Inflammatory macrophage (primary cell): ENCODE measurements at places on chromosomes 1 and 21.
A peak's percentile ranks its signal among the peaks of the same experiment; 100 is the strongest.

DNA sequence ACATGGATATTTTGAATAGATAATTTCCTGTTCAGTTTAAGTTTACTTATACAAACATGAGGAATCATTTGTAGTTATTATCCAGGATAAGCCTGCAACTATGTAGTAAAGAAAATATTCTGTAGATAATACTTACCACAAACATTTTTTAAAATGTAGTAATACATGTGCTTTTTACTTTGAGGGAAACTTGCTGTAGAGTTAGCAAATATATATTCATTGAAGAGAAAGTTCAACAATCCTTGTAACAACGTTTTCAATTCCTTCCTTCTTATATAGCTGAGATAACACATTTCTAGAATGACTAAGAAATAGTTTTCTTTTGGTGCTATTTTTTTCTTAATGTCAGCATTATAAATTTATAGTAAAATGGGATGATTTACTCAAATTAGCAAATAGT is 664.6 kb upstream of the ADAMTS5 start:
- no peak for DNase-seq

- no peak for DNase-seq
These were observed 406 bp downstream of the NME7 start for GRCh38 chr1:169367096-169367685.

GRCh38 chr1:117659550-117660270 is 53.9 kb downstream of the TENT5C start:
- DNase-seq = no peak

GRCh38 chr1:7097938-7098592 is 312.8 kb downstream of the CAMTA1 start:
- no peak for DNase-seq

- DNase-seq = no peak
These were observed 79.5 kb upstream of the SIPA1L2 start for GRCh38 chr1:232709386-232709785.

GRCh38 chr1:7588457-7588827 is 182.7 kb upstream of the VAMP3 start:
- DNase-seq = no peak

- DNase-seq = no peak
These were observed 38.9 kb upstream of the TARDBP start for GRCh38 chr1:10973552-10973951.

DNA sequence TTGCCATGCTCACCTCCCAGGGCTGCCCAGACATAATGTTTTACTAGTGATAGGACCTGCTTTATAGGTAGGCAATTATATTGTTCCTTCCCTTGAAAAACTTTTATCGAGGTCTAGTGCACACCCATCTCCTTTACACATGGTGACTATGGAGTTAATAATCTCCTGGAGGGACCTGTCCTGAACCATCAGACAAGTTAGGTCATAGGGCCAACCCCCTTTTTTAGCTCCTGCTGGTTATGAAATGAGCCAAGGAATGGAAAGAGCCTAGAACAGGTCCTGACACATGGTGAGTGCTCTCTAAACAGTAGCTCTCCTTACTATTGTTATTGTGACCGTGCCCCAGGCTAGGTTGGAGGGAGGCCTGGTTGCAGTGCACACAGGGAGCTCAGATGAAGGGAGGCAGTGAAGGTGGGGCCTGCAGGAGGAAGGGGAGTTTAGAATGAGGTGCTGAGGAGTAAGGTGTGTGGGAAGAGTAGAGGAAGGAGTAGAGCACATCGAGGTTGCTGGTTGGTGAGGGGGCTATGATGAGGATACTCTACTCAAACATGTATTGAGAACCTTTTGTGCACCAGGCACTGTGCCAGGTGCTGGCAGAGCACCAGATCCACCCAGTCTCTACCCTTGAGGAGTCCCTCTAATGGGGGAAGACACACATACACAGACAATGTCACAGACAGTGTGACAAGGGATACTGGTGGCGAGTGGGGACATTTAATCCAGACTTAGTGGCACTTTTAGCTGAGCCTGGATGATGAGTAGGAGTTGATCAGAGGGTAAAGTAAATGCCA is 14.1 kb upstream of the LMNA start:
- DNase-seq = no peak

- DNase-seq = no peak
These were observed 5.9 kb downstream of the TRAPPC3 start for GRCh38 chr1:36143424-36143823.

DNA sequence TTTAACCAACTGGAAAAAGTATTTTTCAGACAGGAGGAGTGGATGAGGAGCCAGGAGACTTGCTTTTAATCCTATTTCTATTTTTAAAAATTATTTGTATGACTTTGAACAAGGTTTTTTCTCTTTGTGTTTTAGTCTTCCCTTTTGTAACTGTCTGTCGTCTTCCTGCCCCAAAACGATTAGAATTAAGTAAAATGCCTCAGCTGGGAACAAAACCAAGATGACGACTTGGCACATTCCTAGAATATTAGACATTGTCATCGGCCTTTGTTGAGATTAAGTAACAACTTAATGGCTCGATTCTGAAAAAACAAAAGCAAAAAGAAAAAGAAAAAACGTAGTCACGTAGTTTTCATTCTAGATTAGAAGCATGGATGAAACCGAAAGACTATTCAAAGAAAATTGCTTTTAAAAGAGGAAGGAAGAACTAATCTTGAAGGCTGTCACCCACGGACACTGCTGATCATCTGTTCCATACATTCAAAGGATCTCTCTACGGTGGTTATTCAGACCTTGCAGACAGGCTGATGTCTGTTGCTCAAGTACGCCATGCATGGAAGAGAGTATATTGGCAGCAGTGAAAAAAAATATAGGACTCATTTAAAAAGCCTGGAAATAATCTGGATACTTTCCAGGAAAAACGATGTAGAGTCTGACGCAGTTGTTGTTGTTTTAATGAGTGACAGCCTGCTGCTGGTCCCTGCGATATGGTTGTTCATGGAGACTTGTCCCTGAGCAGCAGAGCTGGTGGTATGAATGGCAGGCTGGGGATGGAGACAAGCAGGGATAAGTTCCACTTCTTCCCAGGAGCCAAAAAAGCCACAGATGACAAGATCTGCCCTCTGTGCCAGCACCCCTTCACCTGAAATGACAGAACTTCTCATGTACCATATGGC is 16.8 kb downstream of the GNG4 start:
- peak; percentile 49 for DNase-seq

- peak; percentile 54 for DNase-seq
These were observed 8.9 kb upstream of the CTSE start for GRCh38 chr1:206032380-206033140.

- DNase-seq = peak; percentile 34
These were observed 70.0 kb downstream of the CLCA4 start for GRCh38 chr1:86616871-86617270.

DNA sequence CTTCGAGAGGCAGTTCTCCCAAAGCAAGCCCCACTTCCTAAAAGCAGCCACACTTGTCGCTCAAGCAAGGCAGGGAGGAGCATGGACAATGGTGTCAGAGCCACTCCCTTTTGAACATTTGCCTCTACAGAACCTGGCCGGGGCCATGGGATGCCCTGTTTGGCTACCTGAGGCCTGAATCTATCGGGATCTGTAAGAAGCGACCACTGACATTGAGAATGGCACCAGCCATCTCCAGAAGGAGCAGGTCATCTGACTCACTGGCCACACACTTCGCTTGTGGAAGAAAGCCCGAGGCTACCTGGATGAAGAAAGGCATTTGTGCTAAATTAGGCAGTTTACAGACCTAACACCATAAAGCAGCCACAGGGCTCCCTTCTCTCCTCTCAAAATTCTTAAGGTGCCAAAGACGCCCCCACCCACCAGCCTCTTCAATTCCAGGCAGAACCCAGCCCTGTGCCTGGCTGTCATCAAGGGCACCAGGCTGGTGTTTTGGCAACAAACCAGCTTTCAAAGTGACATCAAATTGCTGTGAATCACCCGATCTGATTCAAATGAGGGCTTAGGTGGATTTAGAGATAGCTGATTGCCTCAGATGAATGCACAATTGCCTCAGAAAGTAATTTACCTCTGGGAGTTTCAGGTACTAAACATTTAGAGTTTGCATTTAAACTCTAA is 104.8 kb downstream of the ETS2 start:
- no peak for DNase-seq

- no peak for DNase-seq
These were observed 16.6 kb downstream of the SLC9A1 start for GRCh38 chr1:27138368-27138767.

GRCh38 chr1:185068341-185068740 is 23.0 kb downstream of the RNF2 start:
- DNase-seq = no peak

GRCh38 chr1:61240878-61241277 is 158.5 kb downstream of the NFIA start:
- no peak for DNase-seq

DNA sequence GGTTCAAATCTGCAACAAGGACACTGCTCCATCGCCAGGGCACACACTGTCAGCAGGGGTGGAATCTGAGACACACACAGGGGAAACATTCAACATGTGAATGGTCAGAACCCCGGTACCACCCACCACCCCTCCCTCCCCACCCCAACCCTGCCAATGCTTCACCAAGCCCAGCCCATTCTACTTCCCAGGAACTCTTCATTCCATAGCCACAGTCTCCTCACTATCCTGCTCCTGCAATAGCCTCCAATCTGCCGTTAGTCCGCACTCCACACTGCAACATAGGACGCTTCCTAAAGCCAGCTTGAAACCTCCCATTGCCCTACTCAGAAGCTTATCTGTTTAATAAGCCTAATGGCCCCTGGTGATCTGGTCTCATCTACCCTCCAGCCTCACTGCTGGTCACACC is 7.5 kb upstream of the RAB3B start:
- DNase-seq = no peak

DNA sequence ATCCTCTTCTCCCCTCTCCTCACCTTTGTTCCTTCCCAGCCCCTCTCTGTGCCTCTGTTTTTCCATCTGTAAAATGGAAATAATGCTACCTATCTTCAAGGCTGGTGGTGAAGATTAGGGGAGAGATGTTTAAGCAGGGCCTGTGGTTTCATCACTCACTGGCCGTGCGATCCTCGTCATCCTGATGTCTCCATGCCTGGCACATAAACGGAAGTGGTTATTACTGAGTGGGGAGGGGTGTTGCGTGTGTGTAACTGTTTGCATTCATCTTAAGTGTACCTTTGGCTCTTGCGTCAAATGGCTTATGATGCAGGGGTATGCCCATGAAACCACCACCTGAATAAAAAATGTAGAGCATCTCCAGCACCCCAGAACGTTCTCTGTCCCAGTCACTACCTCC is 17.2 kb upstream of the C1QA start:
- peak; percentile 43 for DNase-seq

DNA sequence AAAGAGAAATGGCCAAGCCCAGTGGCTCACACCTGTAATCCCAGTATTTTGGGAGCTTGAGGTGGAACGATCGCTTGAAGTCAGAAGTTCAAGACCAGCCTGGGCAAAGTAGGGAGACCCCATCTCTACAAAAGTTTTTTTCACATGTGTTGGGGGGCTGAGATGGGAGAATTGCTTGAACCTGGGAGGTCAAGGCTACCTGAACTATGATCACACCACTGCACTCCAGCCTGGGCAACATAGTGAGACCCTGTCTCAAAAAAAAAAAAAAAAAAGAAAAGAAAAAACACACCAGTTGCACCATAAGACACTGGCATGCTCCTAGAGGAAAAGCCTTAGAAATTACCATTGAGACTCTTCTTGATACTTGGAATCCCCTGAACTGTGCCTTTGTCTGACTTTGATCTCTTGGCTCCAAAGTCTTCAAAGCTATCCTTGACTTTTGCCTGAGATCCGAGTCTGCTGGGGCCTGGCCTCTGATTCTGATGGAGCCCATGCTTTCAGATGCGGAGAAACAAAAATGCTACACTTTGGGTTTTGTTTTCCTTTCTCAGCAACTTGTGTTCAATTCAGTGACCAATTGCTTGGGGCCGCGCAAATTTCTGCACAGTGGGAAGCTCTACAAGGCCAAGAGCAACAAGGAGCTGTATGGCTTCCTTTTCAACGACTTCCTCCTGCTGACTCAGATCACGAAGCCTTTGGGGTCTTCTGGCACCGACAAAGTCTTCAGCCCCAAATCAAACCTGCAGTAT is 33.7 kb downstream of the ATP5PO start:
- no peak for DNase-seq

DNA sequence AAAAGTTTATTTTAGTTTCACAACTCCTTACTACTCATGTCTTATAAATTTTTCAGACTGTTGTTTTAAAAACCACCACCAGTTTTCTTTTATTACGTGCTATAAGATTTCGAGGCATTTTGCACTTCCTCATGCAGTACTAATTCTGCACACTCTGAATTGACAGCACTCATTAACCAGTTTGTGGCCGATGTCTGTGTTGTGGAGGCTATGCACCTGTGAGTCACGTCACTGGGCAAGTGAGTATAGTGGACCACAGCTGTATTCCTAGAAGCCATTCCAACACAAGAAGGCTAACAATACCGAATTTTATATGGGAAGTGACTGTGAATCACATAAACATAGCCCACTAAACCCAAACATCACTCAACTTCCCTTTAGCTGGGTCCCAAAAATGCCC is 21.0 kb upstream of the SPATA6 start:
- DNase-seq = no peak

DNA sequence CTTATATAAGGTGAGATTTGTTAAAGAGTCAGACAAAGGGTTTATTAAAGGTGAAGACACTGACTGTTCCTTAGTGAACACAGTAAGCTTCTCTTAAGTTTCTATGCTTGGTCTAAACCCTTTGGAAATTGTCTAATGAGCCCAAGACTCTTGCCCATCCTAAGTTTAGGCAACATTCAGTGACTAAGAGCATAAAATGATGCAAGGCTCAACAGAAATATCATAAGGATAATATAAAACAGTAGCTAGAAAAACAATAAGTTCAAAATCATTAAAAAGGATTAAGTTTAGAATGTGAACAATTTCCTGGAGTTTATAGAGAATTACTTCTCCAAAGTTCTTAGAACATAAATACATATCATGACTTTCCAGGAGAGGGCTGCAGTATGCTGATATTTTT is 108.9 kb upstream of the PDC start:
- DNase-seq = no peak

GRCh38 chr21:27224169-27224568 is 257.3 kb upstream of the ADAMTS5 start:
- no peak for DNase-seq

- DNase-seq = no peak
These were observed 5.1 kb downstream of the LMO4 start for GRCh38 chr1:87333692-87334347.

- DNase-seq = peak; percentile 17
These were observed 114.8 kb downstream of the BEND5 start for GRCh38 chr1:48661726-48662463.

GRCh38 chr21:28773036-28773435 is 219.6 kb downstream of the LTN1 start:
- no peak for DNase-seq

- DNase-seq = no peak
These were observed 120.6 kb downstream of the LYPLAL1 start for GRCh38 chr1:219294251-219294650.

GRCh38 chr21:41816583-41817165 is 49.8 kb upstream of the RIPK4 start:
- peak; percentile 52 for DNase-seq
